ENCODE measurements at places on chromosomes 5 and 9.

DNA sequence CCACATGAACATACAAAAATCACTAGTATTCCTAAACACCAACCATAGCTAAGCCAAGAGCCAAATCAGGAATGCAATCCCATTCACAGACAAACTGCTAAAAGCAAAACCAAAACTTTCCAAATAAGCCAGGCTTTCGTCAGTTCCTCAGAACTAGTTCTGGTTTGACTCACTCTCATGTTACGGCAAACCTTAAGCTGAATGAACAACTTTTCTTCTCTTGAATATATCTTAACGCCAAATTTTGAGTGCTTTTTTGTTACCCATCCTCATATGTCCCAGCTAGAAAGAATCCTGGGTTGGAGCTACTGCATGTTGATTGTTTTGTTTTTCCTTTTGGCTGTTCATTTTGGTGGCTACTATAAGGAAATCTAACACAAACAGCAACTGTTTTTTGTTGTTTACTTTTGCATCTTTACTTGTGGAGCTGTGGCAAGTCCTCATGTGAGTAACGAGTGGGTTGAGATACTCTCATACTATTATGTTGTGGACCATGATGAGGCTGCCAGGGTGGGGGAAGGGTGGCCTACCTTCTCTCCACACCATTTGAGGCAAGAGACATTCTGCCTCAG, at the start of gene PDCD1LG2:
Gene PDCD1LG2, plus strand, starts transcription at position 172 of the 572 bp plus-strand sequence. CDS start 12,016 bp downstream, outside the sequence.
- DNase-seq, result no peak

DNA sequence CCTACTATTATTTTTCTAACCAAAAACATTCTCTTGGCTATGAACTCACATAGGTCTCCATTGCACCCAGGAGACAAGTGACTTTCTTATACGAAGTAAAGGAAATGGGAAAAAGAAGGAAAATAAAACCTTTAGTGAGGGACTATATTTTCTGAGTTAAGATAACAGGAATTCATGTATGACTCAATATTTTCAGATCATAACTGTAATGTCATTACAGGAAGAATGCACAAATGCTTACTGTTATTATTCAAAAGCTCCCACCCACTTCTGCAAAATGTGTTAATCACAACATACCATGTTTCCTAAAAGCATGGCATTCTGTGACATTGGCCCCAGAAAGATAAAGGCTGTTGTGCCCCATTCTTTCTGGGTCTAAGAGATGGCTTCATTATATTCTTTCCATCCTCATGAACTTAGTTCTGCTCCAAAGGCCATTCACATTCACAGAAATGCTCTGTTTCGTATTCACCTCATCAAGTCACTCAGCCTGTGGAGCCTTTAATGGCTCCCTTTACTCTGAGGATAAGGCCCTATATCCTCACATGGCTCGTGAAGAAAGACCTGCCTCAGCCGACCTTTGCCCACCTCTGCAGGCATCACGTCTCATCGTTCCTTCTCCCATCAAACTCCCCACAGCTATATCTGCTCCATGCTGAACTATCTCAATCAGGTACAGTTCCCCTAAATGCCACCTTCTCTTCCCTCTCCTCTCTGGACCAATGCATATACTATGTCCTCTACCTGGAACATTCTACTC, 77.0 kb downstream of the ABCA1 start:
- DNase-seq, result no peak

GRCh38 chr5:138490648-138491283, 25.5 kb downstream of the EGR1 start:
- no peak for DNase-seq

DNA sequence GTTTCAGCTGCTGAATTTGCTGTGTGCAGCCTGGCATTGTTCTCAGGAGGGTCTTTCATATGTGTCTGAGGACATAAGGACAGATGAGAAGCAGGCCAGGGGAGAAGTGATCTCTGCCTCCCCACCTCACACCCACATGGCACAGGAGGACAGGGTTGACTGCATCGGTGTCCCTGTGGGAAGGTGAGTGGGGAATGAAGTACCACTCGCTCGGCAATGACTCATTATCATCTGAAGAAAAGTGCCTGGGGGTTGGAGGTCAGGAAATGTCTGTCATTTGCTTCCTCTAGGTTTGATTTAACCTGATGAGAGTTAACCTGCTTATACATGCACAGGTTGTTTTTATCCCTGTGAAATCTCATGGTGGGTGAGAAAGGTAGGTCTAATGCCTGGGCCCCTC, 195.0 kb downstream of the GADD45G start:
- DNase-seq, result no peak

DNA sequence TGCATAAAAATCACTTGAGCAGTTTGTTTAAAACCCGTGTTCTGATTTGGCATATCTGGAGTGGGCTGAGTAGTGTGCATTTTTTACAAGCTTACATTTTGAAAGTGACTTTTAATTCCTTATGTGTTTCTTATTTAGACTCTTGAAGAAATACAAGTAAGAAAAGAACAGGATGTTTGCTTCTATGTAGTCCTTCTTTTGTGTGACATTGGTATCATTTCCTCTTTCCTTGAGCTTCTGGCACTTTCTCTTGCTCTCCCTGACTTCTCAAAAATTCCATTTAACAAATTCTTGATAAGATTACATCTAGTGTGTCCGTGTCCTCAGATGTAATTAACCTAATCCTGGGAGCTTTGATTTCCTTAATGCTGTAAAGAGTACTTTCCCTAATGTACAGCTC, 12.5 kb downstream of the GARNL3 start:
- DNase-seq, result no peak

DNA sequence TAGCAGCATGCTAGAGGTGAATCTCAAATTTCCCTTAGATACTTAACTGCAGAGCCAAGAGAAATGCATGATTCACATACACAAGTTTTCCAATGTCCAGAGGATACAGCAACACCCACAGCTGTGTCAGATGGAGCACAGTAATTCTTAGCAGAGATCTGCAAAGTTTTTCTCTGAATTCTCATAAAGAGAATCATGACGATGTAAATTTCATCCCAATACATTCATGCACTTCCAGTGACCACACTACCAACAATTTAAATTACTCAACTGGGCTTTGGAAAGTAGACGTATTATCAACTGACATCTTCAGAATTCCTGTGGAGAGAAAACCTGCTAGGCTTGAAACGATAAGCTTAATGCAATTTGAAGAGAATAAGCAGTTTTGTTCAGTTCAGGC, 378.8 kb upstream of the TLE4 start:
- no peak for DNase-seq

DNA sequence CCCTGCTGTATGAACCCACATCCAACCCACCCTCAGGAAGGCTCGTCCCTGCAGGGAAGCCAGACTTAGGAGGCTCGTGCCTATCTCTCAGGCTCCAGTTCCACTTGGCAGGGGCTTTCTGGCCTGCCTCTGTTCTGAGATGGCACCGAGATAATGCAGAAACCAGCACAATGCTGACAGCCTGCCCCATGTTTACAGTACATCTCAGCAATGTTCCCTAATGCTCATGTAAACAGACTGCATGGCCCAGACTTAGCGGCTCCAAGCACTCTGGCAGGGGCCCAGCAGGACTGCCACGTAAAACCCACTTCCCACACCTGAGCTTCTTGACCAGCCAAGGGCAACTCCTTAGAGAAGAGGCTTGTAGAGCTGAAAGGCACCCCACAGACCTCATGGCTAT, 499.5 kb upstream of the BRINP1 start:
- no peak for DNase-seq

- DNase-seq, result no peak
Observed at GRCh38 chr9:136860933-136861873, 4.9 kb downstream of the EDF1 start.

Data from NCI-H1436 (cell line).